ENCODE measurements at places on chromosomes 12 and 14.

GRCh38 chr12:66661357-66661756 is 17.5 kb downstream of the GRIP1 start:
- no peak for DNase-seq

DNA sequence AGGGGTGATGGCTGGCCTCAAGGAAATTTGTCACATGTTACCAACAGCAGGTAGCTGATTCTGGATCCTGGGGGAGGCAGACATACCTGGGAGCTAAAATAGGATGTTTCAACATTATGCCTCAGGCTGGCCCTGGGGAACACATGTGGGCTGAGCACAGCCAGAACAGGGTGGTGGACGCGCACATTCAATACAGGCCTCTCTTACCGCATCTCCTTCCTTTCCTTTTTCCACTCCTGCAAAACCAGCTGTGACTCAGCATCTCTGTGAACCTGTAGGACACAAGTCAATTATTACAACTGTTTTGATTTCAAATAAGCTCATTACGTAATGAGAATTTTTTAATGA is 61.0 kb downstream of the NT5DC3 start:
- no peak for DNase-seq

GRCh38 chr12:77592836-77593235 is 237.9 kb upstream of the NAV3 start:
- no peak for DNase-seq

DNA sequence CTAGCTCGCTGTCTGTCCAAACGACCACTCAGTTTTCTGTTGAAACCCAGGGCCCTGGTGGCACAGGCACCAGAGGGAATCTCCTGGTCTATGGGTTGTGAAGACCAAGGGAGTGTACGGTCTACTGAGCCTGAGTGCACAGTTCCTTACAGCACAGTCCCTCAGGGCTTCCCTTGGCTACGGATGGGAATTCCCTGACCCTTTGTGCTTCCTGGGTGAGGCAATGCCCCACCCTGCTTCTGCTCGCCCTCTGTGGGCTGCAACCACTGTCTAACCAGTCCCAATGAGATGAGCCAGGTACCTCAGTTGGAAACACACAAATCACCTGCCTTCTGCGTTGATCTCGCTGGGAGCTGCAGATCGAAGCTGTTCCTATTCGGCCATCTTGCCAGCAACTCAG is 22.6 kb downstream of the GPHN start:
- no peak for DNase-seq

- no peak for DNase-seq
Observed at GRCh38 chr12:40515041-40515816, 177.0 kb upstream of the CNTN1 start.

- DNase-seq: no peak
Observed at GRCh38 chr12:26226629-26227360, 31.4 kb downstream of the SSPN start.

- DNase-seq: no peak
Observed at GRCh38 chr12:11916771-11917170, 154.0 kb upstream of the BCL2L14 start.

DNA sequence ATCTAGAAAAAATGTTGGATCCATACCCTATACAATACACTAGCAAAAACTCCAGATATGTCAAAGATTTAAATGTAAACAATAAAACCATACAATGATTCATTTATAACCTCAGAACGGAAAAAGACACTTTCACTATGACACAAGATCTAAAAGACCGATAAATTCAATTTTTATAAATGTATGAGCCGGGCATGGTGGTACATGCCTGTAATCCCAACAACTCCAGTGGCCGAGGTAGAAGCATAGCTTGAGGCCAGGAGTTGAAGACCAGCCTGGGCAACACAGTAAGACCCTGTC is 2.5 kb upstream of the SOS2 start:
- no peak for DNase-seq

Data from activated CD4-positive, alpha-beta T cell treated with anti-CD3 and anti-CD28 coated beads, Interleukin-2, amount 10 ng/mL, durations not matched to agents 7 days and 5 days (primary cell).